Stimulated activated CD8-positive, alpha-beta memory T cell treated with anti-CD3 and anti-CD28 coated beads, Interleukin-4, amount 100 ng/mL, for 1 hour (primary cell): ENCODE measurements at places on chromosomes 7 and 10.

- no peak for DNase-seq
These were observed 29.4 kb downstream of the TAS2R41 start for GRCh38 chr7:143507094-143507518.

GRCh38 chr10:64277536-64277935 is 756.3 kb downstream of the REEP3 start:
- no peak for DNase-seq

GRCh38 chr7:143416565-143417149 is 8.0 kb upstream of the EPHA1 start:
- DNase-seq, result no peak

GRCh38 chr10:90227217-90227656 is 525.8 kb downstream of the KIF20B start:
- DNase-seq, result no peak

GRCh38 chr10:9745158-9745557 is 1272.5 kb upstream of the CELF2 start:
- DNase-seq, result no peak

- no peak for DNase-seq
These were observed 66.7 kb upstream of the LEP start for GRCh38 chr7:128174386-128174785.

DNA sequence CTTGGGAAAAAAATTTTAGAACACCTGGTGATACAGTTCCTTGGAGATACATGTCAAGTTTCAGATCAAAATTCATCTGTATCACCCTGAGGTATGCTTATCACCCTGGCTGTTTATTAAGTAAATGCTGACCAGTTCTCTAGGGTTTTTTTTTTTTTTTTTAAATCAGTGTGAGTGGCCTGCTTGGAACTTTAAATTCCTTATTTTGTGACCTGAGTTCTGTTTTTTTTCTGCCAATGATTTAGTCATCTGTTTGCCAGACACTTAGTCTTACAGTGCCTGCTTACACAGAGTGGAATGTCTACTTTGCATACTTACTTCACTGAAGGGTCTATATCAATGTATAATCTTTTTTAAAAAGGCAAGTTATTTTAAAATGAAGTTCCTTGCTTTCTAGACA is 1.8 kb downstream of the TSPAN13 start:
- DNase-seq, result no peak

DNA sequence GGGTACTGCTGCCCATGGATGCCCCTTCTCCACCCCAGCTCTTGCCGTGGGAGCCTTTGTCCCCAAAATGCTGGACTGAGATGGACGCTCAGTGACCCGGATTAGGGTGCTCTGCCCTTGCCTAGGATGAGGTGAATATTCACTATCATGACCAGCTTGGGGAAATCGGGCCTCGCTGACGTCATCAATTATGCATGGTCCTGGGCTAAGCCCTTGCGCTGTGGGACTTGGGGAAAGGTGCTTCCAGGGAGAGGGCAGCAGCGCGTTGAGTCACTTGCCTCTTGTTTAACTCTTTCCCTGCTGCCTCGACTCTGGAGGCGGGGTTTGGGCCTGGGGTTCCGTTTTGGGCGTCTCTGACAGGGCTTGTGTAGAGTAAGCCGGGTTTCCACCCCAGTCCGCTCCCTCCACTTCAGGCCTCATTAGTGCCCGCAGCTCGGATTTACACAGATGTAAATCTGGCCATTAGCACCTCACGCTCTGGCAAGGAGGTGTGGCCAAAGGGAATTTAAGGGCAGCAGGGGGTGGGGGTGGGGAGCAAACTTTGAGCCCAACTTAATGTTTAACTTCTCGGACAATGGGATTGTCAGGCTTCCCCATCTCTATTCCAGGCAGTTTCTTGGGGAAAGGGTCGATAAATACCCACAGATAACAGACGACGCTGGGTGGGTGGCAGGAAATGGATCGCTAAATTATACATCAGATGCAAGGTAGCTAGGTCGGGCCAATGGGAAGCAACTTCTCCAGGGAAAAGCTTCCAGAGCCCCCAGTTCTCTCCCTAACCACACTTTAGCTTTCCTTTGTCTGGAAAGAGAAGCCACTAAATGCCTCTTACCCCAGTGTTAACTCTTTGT is 51.3 kb upstream of the TCF7L2 start:
- DNase-seq, result no peak

GRCh38 chr10:6148251-6148701 is 54.5 kb upstream of the PFKFB3 start:
- no peak for DNase-seq

- DNase-seq, result no peak
These were observed 5.6 kb downstream of the BAG3 start for GRCh38 chr10:119656760-119657159.

DNA sequence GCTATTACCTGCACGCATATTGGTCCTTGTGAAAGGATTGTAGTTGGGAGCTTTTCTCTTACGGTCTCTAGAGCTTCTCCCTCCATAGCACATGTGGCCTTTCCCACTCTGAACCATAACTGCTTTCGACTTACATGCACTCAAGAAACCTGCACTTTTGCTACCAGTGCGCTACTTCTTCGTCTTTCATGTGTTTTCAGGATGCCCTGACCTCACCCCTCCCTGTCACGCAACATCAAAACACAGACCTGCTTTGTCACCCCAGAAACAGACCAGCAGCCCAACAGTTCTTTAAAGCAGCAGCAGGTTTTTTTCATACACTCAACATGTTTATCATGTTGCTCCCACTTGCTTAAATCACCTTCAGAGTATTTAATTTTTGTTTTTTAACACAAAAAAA is 243.5 kb upstream of the TCF7L2 start:
- no peak for DNase-seq

- DNase-seq, result no peak
These were observed 124.7 kb downstream of the ZNF248 start for GRCh38 chr10:37732685-37733084.

DNA sequence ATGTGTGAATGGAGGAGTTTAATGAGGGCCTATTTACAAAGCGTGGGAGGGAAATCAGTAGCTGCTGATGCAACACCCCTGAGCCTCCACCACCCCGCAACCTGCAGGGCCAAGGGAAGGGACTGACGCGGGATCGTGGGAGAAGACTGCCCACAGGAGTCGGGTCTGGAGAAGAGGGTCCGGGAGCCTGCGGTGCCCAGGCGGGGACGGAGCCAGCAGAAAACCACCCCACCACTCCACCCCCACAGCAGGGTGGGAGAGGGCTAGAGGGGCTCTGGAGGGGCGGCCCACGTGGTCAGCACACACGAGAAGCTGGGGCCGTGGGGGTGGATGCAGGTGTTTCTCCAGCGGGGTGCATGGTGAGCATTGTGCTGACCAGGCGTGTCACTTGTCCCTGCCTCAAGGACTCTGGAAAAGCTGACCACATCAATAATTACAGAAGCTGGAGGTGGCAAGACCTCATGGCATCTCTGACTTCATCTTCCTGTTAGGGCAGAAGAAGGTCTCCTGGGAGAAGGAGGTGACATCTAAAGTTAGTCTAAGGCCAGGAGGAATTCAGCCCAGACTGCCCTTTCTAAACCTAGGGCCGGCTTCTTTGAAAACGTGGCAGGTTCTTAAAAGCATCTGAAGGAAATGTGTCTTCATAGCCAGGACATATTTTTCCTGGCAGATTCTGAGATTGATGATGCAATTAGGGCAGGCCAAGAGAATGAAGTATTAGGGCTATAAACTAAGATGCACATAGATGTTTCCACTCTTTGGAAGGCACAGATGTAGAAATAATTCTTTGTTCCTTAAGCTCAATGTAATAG is 150.9 kb downstream of the RGS10 start:
- no peak for DNase-seq
